Right kidney (tissue), 9 donors: ENCODE measurements at places on chromosomes 12 and 14.

DNA sequence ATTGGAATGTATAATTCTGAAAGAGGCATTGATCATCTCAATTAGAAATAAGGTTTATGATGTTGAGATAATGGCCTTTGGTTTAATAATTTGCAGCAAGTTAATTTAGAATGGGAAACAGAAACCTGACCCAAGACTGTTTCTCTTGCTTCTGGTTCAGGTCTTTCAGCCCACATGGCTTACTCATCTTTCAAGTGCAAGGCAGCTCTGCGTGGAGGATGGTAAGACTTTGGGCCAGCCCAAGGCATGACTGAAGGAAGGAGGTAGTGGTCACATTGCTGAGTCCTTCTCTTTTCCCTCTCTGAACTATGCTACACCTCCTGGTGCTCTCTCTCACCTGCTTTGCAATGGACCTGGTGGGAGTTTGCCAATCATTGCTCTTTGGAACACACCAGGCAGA is 98.7 kb downstream of the CAND1 start:
- DNase-seq = no peak

- no peak for DNase-seq
These were observed 429.0 kb downstream of the LRIG3 start for GRCh38 chr12:58491306-58491705.

DNA sequence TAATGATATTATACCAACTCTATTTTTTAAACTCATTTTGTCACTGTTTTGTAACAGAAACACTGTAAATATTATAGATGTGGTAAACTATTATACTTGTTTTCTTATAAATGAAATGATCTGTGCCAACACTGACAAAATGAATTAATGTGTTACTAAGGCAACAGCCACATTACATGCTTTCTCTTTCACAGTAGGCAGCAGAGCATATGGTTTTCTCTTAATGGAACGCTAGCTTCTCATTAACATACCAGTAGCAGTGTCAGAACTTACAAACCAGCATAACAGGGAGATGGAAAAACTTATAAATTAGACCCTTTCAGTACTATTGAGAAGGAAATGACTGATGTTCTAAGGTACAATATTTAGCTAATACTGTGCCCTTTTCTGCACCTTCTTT is 398.8 kb downstream of the PRKD1 start:
- DNase-seq = no peak

DNA sequence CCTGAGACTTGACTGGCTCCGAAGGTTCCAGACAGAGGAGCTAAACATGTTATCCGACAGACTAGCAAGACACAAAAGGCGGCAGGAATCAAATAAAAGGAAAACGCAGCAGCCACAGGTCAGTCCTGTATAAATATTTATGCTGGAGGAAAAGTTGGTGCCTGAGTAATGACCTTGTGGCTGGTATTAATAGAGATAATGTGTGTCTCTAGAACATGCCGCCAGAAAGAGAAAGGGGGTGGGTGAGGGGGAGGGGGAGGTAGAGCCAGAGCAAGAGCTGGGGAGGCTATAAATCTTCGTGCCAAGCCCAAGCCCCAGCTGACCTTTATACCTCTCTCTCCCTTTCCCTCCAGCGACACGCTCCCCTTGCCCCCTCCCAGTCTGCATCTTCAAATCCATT is 590.4 kb downstream of the MED13L start:
- no peak for DNase-seq

DNA sequence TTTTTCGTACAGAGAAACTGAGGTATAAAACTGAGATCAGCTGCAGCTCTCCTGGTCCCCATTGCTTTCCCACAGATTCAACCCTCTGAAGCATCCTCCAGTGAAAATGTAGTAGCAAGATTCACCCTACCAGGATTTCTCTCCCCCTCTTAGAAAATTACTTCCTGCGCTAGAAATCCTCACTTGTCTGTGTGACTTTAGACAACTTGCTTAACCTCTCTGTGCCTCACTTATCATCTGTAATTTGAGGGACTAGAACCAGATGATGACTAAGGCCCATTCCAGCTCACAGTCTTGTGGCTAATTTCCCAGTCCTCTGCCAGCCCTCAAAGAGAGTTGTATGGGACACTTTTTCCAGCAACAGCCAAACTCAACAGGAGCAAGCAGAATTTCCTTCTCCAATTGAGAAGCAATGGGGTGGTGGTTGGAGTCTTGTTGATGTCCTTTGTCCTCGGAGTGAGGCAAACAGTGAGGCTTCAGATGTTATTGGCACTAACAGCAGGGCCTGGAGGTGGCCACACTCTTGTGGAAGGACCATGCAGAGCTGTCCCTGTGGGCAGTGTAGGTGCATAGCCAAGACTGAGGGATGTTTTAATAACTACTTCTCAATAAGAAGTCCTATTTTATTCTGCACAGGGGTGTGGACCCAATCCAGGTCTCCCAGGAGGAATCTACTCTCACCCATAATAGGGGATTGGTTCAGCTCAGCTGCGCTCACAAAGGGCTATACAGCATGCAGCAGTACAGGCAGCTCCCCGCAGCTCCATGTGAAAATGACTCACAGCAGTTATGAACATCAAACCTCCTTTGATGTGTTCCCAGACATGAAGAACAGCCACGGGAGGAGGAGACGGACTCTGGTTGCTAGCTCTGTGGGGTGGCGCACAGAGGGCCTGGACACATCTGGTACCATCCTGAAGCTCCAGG is 200.1 kb downstream of the DAD1 start:
- DNase-seq = no peak

DNA sequence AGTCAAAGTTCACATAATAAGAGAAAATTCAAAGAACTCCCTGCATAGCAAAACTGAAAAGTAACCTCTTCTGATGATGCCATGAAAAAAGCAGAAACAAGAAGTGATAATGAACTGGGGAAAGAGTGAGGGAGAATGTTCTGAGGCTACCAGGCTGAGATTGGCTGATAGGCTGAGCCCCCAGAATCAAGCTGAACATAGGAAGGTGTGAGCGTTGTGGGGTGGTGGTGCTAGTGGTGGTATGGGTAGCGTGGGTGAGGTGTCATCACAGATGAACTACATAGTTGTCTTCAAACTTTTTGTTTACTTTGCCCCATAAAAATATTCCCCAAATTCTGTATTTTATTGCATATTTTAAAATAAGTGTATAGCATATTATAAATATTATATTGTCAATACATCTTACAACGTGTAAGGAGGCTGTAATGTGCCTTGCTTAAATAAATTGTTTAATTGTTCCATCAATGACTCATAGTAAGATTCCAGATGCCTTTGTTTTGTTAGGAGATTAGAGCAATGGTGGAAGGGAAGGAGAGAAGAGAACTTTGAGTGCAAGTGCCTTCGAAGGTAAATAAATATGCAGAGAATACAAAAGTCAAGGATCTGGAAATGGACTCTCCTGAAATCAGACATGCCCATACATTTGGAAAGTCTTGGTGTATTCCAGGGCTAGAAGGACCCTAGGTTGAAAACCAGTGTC is 15.8 kb upstream of the CFAP54 start:
- DNase-seq = no peak

- no peak for DNase-seq
These were observed 358.0 kb downstream of the ATP23 start for GRCh38 chr12:58299371-58299770.

DNA sequence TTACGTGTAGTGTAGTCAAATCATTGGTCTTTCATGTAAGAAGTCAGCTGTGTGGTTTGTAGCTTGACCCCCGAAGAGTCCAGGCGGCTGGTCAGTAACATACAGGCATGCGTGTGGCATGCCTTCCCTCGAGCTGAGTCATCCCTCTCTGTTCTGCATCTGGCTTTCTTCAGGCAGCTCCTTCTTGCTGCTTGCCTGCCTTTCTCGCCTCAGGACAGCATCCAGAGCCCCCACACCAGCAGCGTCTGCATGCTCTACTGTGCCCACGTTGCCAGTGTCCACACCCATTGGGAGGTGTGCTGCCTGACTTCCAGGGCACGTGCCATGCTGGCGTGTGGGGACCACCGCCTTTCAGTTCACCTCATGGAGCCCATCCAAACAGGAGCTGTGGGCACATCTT is 96.8 kb downstream of the EP400 start:
- DNase-seq = no peak

DNA sequence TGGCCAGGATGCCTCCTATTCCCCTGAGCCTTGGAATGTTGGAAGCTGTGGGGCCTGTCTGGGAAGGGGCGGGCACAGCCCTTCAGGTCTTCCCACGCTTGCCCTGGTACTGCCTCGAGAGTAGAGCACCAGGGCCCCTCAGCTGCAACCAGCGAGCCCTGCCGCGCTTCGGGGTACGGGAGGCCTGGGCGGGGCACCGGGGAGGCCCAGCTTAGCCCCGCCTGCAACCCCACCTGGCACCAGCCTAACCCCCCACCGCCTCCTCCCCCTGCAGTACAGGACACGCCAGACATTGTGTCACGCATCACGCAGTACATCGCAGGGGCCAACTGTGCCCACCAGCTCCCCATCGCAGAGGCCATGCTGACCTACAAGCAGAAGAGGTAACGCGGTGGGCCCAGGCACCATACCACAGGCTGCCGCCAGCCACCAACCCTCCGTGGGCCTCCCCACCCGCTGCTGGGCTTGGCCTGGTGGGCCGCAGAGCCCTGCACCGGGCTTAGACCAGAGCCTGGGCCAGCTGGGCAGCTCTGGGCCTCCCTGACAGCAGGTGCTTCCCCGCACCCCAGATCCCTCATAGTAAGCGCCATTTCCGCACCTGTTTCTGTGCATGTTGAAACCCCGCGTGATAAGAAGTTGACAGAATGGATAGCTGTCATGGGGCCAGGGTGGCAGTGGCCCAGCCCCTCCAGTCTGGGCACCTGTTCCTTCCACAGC is 13.6 kb upstream of the TEX22 start:
- DNase-seq = no peak

DNA sequence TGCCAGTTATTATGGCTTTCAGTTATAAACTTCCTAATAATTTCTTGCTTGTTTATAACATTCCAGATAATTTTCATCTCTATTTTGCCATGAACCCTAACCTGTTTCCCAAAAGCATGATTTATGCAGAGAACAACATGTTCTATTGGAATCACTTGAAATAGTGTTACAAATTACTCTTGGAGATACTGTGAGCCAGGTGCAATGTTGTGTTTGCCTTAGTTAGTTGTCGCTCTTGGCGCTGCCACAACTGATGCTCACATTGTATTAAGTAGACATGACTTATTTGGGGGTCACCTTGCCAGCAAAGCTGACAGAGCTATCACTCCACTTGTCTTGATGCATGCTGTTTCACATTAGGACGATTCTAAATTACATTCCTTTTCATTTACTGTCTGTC is 49.4 kb downstream of the TSPAN8 start:
- no peak for DNase-seq

- DNase-seq = peak; percentile 66
These were observed 626 bp downstream of the TXNDC16 start for GRCh38 chr14:52551696-52552062.

DNA sequence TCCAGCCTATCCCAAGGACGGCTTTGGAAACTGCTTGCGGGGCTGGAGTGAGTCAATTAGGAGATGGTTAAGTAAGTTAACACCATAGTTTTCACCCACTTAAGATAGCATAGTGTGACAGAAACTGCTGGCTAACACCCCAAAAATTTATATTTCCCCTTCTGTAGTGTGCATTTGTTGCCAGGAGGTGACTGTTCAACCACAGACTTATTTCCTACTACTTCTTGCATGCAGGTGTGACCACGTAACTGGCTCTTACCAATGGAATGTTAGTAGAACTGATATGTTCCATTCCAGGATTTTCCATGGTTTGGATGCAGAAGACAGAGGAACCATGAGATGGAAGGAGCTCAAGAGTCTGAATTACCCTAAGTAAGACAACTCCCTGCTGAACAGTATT is 52.9 kb upstream of the SLC35F4 start:
- DNase-seq = no peak

- DNase-seq = no peak
These were observed 18.2 kb upstream of the TNS2 start for GRCh38 chr12:53031616-53032015.

DNA sequence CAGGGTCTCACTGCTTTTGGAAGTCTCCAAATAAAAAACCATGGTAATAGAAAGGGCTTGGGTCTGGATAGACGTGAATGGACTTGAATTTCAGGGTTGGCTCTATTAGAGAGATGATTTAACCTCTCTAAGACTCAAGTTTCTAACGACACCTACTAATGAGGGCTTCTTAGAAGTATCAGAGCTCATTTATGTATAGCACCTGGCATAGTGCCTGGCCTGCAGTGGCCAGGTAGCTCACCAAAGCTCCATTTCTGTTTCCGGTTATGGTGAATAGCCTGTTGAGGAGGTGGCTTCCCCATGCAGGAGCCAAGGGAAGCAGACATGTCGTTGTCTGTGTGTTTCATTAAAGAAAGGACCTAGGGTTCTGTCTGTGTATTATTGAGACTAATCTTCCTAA is 108.6 kb downstream of the ETV6 start:
- DNase-seq = no peak

DNA sequence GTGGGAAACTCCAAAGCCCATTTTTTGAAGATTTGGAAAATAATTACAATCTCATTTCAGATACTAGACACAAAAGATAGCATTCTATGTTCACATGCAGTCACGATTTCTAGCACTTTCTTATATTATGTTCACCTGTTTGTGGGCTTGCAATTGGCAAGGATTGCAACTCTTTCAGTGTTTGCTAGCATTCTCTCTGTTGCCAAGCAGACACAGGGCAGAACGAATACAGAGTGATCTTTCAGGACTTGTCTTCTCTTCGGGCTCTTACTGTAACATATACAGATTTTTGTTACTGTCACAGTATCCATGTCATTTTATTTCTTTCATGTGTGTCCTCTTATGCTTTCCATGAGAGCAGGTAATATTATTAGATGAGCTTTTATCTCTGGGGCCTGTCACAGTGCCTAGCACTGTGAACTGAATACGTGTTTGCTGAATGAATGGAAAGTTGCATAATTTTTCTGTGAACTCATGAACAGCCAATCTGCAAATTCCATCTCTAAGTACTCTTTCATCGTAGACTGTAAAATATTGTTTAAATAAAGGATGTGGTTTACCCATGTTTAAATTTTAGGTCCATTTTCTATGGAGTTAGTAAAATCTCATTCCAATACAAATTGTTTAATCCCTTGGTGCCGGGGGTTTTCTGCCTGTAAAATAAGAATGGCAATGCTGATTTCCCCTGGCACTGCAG is 105.1 kb downstream of the BMP4 start:
- DNase-seq = no peak

- DNase-seq = no peak
These were observed 31.8 kb upstream of the CLEC4E start for GRCh38 chr12:8572507-8572906.

DNA sequence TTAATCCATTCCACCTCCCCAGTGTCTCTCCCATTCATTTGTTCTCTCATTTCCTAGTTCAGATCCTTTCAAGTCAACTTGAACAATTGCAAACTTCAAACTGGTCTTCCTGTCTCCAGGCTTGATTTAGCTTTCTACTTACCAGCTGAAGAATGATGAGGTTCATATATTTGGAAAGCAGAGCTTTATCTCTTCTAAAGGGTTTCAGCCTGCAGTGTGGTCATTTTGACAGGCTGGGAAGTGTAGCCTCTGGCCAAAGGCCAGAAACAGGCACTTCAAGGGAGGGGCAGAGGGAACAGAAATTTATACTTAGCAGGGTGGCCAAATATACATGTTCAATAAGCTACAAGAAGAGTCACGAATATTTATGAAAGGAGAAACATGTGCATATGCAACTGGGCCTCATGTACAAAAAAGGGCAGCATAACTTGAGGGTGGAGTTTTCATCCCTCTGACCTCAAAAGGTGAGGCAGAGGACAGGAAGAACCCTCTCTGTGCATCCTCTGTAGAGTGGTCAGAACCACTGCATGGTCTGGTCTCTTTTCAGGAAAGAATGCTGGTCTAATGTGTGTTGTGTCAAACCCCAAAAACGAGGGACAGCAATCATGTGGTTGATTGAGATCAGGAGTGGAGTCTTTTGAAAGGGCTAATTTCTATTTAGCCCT is 34.0 kb upstream of the HECTD1 start:
- no peak for DNase-seq

GRCh38 chr14:37034410-37035285 is 137.8 kb downstream of the SLC25A21 start:
- DNase-seq = no peak
